Fibroblast of skin of left quadriceps (primary cell): ENCODE measurements at places on chromosomes 2 and 18.

- no peak for DNase-seq
Observed at GRCh38 chr18:23941791-23942190, 72.8 kb upstream of the TTC39C start.

DNA sequence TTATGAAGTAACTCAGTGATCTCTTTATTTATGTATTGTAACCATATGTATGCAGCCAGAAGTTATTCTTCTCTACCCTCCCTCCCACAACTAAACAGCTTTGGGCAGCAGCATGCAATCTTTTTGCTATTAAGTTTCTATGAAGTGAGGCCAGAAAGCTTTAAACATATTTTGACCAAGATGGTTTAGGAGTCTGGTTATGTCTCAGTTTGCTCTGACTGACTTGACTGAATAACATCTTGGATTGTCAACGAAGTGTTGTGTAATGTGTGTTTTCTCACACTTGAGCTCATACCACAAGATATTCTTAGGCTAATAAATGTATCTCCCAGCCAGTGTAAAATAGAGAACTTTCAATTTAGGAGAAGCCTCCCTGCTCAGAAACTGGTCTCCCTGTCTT lies 104.3 kb downstream of the TTC27 start:
- no peak for DNase-seq

DNA sequence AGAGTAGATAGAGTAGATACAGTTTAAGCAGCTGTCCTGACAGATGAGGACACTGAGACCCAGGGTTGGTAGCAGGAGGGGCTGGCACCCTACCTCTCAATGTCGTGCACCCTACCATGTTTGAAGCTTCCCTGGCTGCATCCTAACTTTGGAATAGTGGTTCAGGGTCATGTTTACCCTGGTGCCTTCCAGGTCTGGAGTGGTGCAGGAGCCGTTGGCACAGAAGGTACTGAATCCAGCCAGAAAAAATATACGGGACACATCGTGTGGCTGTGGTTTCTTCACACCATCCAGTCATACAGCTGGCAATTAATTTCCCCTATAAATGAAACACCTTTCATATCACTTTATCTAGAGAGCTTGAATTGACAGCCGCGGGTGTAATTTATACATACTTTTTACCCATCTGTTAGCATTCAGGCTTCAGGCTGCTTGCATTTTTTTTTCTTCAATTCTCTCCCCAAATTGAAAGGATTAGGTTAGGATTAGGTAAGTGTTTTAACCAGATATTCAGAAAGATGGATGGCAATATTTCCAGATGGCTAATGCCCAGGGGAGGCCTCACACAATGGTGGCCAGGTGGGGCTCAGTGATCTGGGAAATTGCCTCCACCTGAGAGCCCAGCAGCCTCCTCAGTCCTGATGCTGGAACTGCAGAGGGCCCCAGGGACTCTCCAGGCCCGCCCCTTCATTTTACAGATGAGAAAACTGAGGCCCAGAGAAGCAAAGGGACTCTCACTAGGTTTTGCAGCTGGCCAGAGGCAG lies 127.0 kb downstream of the CELF4 start:
- no peak for DNase-seq

- DNase-seq, result no peak
Observed at GRCh38 chr2:55840460-55840859, 83.1 kb downstream of the EFEMP1 start.

GRCh38 chr2:223943135-223943534 lies 2.0 kb downstream of the WDFY1 start:
- no peak for DNase-seq

DNA sequence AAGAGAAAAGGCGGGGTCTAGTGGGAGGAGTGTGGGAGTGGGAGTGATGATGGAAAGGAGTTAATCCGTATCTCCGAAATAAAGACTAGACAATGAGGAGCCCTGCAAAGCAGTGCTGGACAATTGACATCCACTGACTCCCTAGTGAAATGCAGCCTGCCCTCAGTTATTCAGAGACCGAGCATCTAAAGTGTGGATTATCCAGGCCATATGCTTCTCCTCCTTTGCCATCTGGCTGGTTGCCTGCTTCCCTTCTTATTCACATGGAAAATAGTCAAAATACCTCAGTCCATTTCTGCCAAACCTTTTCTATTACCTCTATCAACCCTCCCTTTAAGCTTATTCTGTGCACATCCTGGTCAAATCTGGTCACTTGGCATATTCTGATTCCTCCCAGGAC lies 288.8 kb upstream of the SIX3 start:
- DNase-seq, result no peak

- no peak for DNase-seq
Observed at GRCh38 chr2:12244070-12244469, 472.7 kb upstream of the TRIB2 start.

DNA sequence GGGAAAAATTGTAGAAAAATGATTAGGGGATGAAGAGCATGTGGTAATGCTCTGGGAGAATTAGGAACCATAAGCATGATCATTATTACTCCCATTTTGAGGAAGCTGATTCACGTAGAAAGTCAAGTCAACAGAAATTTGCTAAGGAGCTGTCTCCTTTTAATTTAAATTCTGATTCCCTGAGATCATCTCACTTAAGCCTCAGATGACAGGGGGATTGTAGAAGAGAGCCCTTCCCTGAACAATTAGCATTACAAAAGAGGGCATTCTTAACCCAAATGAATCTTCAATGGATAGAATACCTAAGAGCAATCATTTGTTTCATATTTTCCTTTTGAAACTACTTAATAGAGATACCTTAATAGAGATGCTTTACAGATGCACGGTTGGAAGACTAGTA lies 267.9 kb downstream of the NYAP2 start:
- DNase-seq, result peak; percentile 8

DNA sequence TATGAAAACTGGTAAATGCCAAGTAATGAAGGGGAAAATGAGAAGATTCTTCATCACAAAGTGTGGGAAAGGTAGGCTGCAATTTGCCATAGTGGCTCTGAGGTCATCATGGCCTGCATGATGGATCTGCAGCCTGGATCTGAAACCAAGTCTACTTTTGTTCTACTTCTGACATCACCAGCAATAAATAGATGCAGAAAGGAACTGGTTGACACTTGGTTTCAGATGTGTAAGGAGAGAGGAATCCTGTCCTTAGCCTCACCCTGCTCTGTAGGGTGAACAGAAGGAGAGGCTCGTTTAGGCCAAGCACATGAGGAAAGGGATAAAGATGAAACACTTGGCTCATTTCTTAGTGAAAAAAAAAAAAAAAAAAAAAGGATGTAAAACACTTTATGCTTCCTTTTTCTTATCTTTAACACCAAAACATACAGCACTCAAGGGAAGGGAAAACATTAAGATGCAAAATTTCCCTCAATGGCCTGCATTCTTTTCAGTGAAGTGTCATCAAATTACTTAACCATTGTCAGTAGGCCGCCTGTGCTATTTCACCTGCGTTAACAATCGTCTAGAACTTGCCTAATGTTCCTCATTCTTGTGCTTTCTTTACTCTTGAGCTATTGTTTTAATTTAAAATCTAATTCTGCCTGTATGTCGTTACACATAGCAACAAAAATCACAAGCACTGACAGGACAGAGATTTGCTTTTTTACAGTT lies 3.9 kb downstream of the NEB start:
- DNase-seq, result peak; percentile 20

GRCh38 chr18:58303363-58303762 lies 259.3 kb downstream of the NEDD4L start:
- no peak for DNase-seq

- DNase-seq, result no peak
Observed at GRCh38 chr18:44801781-44802180, 121.1 kb downstream of the SETBP1 start.

DNA sequence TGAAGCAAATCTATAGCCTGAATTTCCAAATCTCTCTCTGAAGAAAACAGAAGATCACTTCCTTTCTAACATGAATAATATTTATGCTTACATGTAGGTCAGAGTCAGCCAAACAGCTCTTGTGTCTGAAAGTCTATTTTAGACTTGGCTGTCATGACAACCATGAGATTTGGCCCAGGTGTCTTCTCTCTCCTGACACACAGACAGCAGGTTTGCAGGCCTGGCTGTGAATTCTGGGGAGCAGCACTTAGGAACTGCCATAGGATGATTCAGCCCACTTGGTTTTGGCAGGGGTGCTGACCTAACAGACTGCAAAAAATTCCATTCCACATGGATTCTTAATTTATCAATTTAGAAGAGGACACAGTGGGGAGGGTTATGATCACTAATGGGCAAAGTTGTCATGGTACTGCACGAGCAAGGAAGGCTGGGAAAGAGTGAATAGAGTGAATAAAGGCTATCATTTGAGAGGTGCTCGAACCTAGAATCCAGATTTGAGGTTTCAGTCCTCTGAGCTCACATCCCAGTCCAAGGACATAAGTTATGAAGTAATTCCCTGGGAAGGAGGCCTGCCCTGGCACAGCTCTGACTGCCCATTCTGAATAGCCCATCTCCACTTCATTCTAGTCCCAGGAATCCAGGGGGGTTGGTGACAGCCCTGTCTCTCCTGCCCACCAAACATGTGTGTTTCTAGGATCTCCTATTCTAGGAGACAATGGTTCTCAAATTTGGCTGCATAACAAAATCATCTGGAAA lies 453.9 kb upstream of the TRIB2 start:
- no peak for DNase-seq

DNA sequence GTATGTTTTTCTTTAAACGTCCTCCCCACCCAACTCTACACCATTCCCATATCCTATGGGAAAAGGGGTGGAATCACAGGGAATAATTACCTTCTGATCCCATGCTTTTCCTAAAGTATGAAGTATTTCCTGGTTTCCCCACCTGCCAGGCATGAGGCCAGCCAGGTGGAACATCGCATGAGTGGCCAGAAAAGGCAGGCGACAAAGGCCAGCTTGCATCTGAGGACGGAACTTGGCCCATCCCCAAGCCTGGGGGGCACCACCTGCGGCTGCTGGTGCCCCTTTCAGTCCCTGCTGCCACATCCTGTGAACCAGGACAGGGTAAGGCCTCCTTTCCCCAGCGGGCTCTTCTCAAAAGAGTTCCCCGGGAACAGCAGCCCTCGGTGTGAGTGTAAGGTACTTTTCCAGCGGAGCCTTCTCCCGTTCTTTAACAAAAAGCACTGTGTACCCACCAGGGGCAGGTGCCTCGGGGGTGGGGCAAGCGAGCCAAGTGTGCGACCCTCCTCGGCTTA lies 1.2 kb upstream of the ERFE start:
- DNase-seq, result no peak

DNA sequence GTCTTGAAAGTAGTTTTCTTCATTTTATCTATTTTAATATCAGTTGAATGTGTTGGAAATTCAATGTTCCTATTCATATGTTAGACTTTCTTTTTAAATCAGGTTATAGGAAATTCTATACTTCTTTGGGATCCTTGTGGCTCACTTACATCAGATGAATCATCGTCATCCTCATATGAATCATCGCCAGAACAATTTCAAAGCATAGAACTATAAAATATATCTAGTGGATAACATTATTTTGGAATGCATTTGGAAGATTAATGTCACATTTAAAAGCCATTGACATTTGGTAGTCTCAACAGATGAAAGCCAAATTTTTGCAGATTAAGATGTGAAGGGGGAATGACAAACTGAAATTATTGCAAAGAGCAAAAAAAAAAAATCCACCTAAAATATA lies 94.1 kb downstream of the FAM161A start:
- peak; percentile 68 for DNase-seq

DNA sequence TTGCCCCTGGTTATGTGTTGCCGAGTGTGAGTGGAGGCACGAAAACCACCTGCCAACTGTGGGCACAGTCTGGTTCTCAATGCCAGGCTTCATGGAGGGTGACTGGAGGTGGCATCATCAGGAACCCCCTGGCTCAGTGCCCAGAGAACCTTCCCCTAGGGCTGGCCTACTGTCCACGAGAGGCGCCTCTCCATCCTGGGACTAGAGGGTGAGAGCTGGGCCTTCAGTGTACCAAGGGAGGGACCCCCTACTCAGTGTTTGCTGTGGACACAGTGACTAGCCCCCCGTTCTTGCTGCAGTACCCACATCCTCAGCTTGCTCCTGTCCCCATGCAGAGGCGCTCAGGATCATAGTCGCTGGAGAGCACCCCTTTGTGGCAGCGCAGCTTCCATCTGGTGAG lies 202.6 kb downstream of the HDAC4 start:
- DNase-seq, result no peak
